ENCODE measurements at places on chromosomes 1 and 21. TPM values are rescaled to one million over a fixed set of nuclear protein-coding genes. Genes with fewer than 3 reads are reported as not detected.

GJA5 gene
- total RNA-seq = 6.8 TPM

ATP1A4 gene
- total RNA-seq = not detected

CD1B gene
- total RNA-seq = not detected

TRIM67 gene
- total RNA-seq = not detected

KCNT2 gene
- total RNA-seq = 9.3 TPM

PAX7 gene
- total RNA-seq = not detected

ZBTB7B gene
- total RNA-seq = 33.1 TPM

PYCR2 gene
- total RNA-seq = 48.8 TPM

FAM76A gene
- 15.8 TPM for total RNA-seq

PTPN7 gene
- 4.8 TPM for total RNA-seq

GJA8 gene
- total RNA-seq = not detected

LCE1A gene
- total RNA-seq = not detected

SLC22A15 gene
- 1.8 TPM for total RNA-seq

TMEM183A gene
- total RNA-seq = 42.0 TPM

HSPB7 gene
- total RNA-seq = 62.8 TPM
